ENCODE measurements at places on chromosomes 3 and 15.

DNA sequence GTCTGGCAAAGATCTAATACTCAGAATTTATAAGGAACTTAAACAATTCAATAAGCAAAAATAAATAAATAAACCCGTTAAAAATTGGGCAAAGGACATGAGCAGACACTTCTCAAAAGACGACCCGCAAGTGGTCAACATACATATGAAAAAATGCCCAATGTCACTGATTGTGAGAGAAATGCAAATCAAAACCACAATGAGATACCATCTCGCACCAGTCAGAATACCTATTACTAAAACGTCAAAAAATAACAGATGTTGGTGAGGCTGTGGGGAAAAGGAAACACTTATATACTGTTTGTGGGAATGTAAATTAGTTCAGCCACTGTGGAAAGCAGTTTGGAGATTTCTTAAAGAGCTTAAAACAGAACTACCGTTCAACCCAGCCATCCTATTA lies 188.0 kb upstream of the MRPL3 start:
- DNase-seq: no peak

DNA sequence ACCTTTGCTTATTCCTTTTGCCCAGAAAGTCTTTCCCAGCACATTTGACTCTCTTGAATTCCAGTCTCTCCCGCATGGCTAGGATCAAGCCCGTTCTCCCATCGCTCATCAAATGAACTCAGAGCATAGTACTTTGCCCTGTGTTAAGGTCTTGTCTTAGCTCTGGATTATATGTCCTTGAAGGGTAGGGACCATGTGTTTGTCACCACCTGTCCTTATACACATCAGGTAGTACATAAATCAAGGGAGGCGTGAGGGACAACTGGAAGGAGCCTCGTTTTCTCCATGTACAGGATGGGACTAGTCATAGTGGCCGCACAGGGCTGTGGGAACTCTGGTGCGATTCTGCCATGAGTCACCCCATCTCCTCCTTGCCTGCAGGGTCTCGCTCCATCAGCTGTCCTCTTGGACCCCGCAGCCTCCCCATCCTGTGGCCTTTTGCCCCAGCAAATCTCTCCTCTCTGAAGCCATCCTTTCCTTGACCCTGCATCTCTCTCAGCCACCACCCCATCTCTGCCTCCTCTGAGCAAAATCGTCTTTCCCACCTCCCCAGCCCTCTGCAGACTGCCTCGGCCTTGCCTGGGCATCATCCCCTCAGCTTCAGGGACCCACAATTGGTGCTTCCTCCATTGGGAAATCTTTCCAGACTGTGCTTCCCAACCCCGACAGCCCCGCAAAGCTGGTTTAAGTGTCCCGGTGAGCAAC lies 33.4 kb upstream of the RAB6B start:
- DNase-seq: no peak

- DNase-seq: no peak
These were observed 180.5 kb upstream of the VEPH1 start for GRCh38 chr3:157683668-157684067.

GRCh38 chr3:62261736-62262135 lies 111.6 kb downstream of the FEZF2 start:
- no peak for DNase-seq

DNA sequence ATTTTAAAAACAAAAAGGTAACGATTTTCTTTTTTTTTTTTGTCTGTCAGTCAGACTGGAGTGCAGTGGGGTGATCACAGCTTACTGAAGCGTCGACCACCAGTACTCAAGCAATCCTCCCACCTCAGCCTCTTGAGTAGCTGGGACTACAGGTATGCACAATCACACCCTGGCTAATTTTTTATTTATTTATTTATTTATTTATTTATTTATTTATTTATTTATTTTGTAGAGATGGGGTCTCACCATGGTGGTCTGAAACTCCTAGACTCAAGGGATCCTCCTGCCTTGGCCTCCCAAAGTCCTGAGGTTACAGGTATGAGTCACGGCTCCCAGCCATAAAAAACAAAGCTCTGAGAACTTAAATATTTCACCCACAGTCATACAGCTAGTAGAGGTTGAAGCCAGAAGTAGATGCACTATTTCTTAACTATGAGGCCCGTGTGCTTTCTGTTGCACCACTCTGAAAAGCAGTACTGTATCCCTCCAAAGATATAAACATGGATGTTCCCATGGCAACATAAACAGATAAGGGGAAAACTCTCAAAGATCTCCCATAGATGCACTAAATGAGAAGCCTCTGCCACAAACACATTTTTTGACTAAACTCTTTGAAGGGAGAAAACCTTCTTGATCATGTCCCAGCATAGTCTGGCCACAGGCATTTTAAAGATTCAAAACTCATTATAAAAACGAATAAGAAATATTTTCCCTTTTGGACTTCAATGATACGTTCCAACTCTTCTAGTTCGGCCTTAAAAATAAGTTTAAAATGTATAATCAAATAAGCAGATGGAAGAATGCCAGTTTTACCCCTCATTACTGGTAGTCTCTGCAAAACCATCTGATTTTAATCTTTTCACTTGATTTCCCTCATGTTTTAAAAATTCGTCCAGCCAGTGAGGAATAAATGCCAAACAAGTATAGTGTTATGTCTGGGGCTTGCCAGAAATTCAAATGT lies 162.3 kb upstream of the ARHGEF26 start:
- DNase-seq: no peak

DNA sequence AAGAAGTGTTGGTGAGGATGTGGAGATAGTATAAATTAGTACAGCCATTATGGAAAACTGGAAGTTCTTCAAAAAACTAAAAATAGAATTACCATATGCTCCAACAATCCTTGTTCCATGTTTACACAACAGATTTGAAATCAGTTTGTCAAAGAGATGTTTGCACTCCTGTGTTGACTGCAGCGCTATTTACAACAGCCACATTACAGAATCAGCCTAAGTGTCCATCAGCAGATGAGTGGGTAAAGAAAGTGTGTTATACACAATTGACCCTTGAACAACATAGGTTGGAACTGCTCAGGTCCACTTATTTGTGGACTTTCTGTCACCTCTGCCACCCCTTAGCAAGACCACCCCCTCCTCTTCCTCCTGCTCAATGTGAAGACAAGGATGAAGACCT lies 34.7 kb downstream of the LMLN start:
- no peak for DNase-seq

DNA sequence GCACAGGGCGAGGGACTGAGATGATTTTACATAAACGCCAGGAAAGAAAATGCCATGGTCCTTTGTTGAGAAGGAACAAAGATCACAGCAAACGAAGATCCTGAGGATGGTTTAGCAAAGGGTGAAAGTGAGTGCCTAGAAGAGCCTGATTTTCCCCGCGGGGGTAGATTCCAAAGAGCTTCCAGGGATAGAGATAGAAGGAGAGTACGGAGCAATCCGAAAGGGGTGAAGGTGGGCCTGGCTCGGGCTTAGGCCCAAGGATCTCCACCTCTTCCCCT lies 977 bp downstream of the CDC25A start:
- no peak for DNase-seq

GRCh38 chr3:52532517-52532837 lies 1.2 kb downstream of the NT5DC2 start:
- no peak for DNase-seq

GRCh38 chr15:40108061-40108854 lies 421 bp downstream of the BMF start:
- DNase-seq: no peak

DNA sequence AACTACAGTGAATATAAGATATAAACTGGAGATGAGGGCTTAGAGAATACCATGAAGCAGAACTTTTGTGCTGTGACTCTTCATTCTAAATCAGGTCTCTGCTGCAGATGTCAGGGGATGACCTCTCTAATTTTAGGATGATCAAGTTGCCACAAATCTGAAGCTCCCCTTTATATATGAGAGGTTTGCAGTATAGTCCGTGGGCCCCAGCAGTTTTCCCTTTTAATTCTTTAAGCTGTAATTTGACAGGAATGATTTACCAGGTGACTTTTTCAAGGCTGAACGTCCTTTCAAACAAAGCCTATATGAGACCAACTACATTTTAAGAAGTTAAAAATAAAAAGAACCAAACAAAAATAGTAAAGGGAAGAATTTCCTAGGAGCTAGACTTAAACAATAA lies 4.9 kb upstream of the PLOD2 start:
- DNase-seq: no peak

DNA sequence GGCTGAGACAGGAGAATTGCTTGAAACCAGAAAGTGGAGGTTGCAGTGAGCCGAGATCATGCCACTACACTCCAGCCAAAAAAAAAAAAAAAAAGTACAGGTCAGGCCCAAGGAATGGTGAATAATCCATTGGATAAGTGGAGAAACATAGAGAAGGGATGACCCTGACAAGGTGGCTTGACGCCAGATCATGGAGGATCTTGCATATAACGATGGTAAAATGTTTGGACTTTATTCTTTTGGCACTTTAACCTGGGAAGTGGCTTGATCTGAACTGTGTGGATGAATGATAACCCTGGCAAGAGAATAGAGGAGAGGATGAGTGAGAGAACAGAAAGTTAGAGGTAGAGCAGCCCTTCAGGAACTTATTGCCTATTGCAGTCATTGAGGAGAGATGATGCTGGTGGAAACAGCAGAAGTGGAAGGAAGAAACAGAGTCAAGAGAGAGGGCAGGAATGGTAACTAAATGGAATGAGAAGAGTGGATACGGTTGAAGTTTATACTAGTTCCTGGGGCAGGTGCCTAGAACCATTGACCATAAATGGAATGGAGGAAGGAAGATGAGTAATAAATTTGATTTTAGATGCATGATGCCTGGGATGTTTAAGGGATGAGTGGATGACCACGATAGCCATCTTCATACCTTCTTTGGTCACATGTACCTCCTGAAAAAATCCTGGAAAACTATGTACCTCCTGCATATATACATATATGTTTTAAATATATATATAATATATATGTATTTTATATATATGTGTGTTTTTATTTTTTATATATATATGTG lies 57.8 kb downstream of the BLM start:
- DNase-seq: no peak

- DNase-seq: no peak
These were observed 1.2 kb downstream of the GNAI2 start for GRCh38 chr3:50237133-50237651.

DNA sequence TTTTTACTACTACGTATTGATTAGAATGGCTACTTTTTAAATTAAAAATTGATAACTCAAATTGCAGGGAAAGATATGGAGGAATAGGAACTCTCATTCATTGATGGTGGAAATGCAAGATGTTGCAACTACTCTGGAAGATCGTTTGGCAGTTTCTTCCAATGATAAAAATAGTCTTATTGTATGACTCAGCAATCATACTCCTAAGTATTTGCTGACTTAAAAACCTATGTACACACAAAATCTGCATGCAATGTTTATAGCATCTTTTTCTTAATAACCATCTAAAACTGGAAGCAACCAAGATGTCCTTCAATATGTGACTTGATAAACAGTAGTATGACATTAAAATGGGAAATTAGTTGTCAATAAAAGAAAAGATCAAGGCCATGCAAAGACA lies 87.4 kb upstream of the LRRC3B start:
- no peak for DNase-seq

- DNase-seq: no peak
These were observed 89.4 kb downstream of the PLXNA1 start for GRCh38 chr3:127072221-127072771.

DNA sequence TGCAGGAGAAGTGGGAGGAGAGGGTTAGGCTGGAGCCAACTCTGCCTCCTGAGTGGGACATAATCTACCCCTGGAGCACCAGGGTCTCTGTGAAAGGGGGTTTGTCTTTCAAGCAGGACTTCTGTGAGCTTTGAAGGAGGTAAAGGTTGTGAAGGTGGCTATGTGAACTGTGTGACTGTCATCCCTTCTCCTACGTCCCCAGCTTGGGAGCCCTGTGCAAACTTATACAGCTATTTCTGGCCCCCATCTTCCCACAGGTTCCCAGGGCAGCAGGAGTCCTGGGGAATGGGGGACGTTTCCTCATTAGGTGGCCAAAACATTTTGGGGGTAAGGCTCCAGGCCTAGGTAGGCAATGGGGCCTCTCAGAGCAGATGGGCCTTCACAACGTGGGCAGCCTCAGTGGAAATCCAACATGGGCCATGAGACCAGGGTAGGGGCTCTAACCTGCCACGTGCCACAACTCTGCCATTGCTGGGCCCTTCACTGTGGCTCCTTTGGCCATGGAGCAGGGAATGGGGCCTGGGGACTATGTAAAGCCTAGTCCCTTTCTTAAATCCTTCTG lies 3.5 kb downstream of the VIPR1 start:
- no peak for DNase-seq

GRCh38 chr3:11091088-11091590 lies 63.2 kb upstream of the HRH1 start:
- DNase-seq: no peak

DNA sequence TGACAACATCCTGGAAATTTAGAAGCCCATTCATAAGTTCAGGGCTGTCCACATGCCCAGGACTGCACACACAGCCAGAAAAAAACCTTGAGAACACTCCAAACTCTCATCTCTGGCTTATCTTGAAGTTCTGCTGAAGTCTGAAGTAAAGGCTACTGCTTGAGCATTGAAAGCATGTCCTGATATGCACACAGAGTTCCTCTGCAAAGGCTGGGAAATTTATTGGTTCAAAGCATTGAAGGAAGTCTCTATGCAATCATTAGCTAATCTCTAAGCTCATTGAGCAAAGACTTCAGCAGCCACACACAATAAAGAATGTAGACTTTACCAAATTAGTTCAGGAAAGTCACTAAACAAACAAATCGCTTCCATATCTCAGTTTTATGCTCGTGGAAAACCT lies 162.0 kb upstream of the STT3B start:
- DNase-seq: no peak

DNA sequence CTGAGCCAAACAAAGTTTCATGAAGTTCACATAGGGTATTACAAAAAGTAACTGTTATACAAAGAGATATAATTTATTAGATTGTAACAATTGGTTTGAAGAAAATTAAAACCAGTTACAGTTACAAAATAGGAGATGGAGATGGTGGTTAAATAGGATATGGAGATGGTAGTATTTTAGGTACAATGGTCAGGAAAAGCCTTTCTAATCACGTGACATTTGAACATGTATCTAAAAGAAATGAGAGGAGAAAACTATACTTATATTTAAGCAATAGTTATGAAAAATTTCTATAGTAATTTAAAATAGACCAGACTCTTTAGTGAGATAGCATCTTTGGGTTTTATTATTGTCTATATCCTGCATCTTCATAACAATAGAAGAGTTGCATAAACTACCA lies 312.9 kb downstream of the RBMS3 start:
- no peak for DNase-seq

Data from globus pallidus (tissue), 1 donor.